ENCODE measurements at places on chromosomes 7 and 10. TPM values are rescaled to one million over a fixed set of nuclear protein-coding genes. Genes with fewer than 3 reads are reported as not detected.

The CRHR2 gene
- total RNA-seq, result not detected

The CXCL12 gene
- total RNA-seq, result not detected

The APBB1IP gene
- 48.9 TPM for total RNA-seq

The CDK1 gene
- 68.8 TPM for total RNA-seq

The MOGAT3 gene
- total RNA-seq, result not detected

The PKD2L1 gene
- not detected for total RNA-seq

GRCh38 chr7:91181949-91182348 is 82.3 kb upstream of the FZD1 start:
- no peak for DNase-seq

DNA sequence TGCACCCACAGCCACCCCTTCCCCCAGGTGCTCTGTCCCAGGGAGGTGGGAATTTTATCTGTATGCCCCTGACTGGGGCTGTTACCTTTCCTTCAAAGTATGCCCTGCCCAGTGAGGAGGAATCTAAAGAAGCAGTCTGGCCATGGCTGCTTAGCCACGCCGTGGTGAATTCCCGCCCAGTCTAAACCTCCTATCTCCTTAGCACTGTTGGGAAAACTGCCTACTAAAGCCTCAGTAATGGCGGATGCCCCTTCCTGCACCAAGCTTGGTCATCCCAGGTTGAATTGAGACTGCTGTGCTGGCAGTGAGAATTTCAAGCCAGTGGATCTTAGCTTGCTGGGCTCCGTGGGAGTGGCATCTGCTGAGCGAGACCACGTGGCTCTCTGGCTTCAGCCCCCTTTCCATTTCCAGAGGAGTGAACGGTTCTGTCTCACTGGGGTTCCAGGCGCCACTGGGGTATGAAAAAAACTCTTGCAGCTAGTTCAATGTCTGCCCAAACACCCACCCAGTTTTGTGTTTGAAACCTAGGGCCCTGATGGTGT is 87.2 kb downstream of the ABCC2 start:
- DNase-seq, result no peak

- DNase-seq, result no peak
Observed at GRCh38 chr7:9023675-9024294, 590.4 kb downstream of the NXPH1 start.

DNA sequence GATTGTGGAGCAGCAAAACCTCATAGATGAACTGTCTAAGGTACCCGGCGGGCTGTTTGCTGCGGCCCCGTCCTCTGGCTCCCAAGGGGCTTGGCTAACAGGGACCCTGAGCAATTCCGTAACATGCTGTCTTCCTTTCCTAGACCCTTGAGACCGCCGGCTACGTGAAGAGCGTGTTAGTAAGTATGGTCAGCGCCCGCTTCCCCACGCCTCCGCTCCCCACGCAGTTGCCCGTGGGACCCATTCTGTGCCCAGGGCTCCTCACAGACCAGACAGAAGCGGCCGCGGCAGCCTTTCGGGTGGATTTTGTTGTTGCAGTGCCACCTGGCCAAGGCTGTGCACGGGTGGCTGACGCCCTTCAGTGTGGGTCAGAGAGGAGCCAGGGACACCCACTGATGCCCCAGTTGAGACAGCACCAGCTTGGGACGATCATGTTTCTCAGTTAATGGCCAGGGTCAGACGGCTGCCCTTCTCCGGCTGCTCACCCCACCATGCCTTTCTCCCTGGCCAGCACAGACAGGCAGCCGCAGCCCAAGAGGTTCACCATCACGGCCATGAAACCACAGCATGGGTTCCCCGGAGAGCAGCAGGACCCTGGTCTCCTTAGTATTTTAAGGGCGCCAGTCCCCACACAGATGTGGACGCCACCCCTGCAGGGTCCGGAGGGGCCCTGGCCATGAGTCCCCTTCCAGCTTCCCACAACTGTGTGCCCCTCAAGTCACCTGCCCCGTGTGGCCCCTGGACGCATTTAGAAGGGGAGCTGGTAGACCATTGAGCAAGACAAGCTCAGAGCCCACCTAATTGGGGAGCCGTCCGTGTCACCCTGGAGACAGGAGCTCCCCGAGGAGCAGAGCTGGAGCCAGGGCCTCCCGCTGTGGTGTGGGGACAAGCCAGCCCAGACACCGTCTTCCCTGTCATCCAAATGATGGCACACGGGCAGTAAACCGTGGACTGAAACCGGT is 49.4 kb upstream of the DPYSL4 start:
- no peak for DNase-seq

- no peak for DNase-seq
Observed at GRCh38 chr10:103534621-103535498, 41.4 kb downstream of the NEURL1 start.

DNA sequence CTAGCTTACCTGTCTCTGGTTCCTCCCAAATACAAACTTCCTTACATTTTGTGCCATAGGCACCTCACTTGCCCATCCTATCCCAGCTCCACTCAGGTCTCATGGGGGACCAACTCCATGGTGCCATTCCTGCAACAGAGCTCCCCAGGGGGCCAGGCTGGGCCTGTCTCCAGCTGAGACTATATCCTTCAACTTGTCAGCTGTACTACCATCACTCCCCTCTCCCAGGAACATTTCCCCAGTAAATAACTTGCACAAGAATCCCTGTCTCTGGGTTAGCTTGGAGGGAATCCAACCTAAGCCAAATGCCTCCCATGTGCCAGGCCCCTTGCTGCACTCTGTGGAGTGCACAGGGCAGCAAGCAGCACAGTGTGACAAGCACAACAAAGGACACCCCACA is 33.2 kb downstream of the FRMPD2 start:
- no peak for DNase-seq

- no peak for DNase-seq
Observed at GRCh38 chr7:124811341-124811740, 45.7 kb upstream of the GPR37 start.

- no peak for DNase-seq
Observed at GRCh38 chr10:105586451-105587098, 945.5 kb downstream of the SORCS3 start.

- no peak for DNase-seq
Observed at GRCh38 chr7:12494687-12495024, 75.9 kb upstream of the SCIN start.

GRCh38 chr7:91496251-91496820 is 232.1 kb downstream of the FZD1 start:
- DNase-seq, result no peak

DNA sequence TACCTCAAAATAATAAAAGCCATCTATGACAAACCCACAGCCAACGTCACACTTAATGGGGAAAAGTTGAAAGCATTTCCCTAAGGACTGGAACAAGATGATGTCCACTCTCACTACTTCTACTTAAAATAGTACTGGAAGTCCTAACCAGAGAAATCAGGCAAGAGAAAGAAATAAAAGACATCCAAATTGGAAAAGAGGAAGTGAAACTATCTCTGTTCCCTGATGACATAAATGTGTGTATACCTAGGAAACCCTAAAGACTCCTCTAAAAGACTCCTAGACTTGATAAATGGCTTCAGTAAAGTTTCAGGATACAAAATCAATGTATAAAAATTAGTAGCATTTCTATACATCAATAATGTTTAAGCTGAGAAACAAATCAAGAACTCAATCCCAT is 314.1 kb downstream of the WDR37 start:
- no peak for DNase-seq

GRCh38 chr7:137395420-137395819 is 51.9 kb upstream of the PTN start:
- DNase-seq, result no peak

DNA sequence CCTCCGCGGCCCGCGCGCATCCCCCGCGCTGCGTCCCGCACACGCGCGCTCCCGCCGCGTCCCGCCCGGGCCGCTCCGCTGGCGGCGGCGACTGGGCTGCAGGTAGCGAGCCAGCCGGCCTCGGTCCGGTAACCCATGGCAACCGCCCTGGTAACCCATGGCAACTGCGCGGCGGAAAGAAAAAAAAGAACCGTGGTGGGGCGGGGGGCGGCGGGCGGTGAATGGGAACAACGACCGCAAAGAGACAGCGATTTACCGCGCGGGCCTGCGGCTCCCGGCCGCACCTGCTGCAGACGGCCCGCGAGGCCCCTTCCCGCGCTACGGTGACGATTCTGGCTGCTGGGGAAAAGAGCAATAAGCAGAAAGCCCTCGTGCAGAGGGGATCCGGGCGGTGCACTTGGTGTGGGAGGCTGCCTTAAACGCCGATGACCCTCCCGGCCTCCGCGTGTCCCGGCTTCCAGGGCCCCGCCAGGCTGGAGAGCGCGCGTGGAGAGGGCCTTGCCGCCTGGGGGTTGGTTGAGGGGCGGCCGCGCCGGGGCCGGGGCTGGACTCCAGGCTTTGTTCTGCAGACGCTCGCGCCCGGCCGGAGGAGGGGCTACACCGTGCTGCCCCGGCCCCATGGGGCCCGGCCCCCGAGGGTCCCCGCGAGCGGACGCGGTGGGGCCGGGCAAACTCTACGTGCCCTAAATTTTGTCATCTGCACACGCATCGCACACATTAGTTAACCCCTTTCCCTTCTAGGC is 84.7 kb downstream of the SNX10 start:
- peak; percentile 32 for DNase-seq

DNA sequence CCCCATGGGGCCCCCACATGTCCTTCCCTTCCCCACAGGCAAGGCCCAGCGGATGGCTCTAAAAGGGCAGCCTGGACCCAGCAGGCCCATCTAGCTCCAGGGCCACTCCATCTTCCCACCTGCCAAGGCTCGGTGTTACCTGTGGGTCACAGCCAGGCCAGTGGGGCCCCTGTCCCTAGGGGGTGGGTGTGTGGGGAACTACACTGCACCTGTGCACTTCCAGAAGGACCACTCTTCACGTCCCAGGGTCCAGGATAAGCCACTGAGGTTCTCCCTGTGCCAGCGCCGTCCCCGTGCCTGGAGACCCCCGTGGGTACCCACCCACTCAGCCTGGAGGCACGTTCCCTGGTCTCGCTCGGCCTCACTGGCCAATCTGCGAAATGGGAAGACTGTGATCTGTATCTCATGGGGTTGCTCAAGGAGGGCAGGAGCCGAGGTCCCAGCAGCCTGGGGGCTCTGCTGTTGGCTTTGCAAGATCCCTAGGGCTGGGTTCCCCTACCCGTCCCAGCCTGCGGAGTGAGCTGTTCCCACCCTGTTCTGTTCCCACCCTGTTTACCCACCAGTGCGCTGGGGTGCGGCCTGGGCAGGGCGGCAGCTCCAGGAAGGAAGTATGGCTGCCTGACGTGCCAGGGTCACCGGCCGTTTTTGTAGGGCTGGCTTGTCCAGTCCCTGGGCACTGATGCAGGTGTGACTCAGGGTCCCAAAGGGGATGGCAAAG is 4.6 kb downstream of the PWWP2B start:
- DNase-seq, result no peak

- no peak for DNase-seq
Observed at GRCh38 chr10:100442548-100442947, 20.3 kb upstream of the WNT8B start.

GRCh38 chr7:23004247-23004520 is 9.7 kb downstream of the HYCC1 start:
- no peak for DNase-seq

- DNase-seq, result no peak
Observed at GRCh38 chr7:98168904-98169621, 42.2 kb upstream of the BHLHA15 start.

- no peak for DNase-seq
Observed at GRCh38 chr10:78351283-78351682, 317.6 kb downstream of the RPS24 start.

DNA sequence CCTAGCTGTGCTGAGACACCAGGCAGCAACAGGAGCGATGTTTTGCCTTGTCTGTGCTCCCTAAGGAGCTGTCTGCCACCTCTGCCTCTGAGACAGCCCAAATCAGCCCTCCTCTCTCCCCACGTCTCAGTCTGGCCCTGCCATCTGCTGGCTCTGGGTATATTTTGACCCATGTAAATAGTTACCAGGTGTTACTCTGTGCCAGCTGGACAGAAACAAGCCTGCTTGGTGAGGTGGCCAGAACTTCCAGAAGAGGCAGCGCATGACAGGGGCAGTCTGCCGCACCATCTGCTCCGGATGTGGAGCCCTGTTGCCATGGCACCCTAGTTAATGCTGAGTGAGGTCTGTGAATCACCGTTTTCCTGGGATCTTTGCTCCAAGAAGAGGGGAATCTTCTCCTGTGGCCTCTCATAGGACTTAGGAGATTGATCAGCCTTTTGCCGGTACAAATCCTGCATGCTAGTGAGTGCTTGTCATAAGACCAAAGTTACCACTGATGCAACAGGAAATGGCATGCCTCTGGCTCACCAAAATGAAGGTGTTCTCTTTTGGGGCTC is 31.8 kb downstream of the GSTO2 start:
- DNase-seq, result no peak

DNA sequence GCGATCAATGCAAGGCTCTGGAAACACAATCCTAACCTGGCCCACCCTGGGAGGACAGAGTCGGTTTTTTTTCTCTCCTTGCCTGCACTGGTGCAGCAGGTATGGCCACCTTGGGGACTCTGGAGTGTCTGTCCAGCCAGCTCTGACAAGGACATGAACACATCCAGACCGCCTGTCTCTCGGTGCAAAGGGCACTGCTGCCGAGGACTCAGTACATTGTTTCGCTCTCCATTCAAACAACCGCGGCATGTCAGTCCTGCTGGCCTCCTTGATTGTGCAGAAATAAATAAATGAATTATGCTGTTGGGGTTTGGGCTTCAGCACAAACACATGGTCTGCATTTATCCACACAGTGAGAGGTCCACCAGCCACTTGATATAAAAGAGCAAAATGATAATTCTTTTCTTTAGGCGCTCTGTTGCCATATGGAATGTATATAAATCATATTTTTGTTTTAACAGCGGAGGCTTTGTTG is 565.2 kb downstream of the KCNMA1 start:
- DNase-seq, result no peak

DNA sequence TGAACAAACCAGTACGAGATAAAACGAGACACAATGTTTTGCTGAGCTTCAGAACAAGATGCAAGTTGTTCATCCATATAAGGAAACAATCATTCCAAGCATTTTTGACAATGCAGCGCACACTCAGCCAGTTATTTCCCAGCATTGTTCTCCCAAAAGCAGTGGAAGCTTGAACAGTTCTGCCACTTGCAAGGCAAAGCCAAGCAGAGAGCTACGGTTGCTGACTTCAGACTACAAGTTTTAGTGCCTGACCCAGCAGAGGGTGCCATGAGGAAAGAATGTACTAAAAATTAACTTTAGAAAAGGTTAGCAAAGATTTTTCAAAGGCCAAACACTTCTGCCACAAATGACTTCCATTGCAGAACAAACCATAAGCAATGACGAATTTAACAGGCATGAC is 152.5 kb downstream of the SLC25A13 start:
- no peak for DNase-seq

DNA sequence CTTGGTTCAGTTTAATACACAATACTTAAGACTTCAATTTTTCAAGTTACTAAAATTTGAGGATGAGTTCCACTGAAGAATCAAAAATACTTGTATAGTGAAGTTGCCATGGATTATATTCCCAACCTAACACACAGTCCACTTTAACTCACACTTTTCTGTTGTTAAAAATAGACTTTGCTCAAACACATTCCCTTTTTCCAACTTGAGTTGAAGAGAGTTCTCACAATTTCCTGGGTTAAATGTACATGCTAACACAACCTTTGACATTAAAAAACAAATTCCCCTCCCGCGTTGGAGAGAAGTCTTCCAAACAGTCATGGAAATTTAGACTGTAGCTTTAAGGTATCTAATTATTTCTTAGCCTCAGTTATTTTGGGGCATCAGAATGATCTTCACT is 27.1 kb downstream of the SKIDA1 start:
- no peak for DNase-seq
